ENCODE measurements at places on chromosomes 1 and 21. TPM values are rescaled to one million over a fixed set of nuclear protein-coding genes. Genes with fewer than 3 reads are reported as not detected.

TRIM17 gene
- not detected for total RNA-seq

GRCh38 chr1:228542981-228543380 lies 55.8 kb downstream of the RNF187 start:
- no peaks in the 10 kb centered on the region for H3K4me1 ChIP-seq
- DNase-seq = no peak
- no peak overlapping the region for H3K27ac ChIP-seq
- no peaks in the 10 kb centered on the region for H3K36me3 ChIP-seq

- H3K27me3 ChIP-seq = no peaks in the 10 kb centered on the region
- H3K4me1 ChIP-seq = peaks cover 4% of the 10 kb centered on the region
- H3K36me3 ChIP-seq = no peaks in the 10 kb centered on the region
These were observed 138.5 kb upstream of the SGIP1 start for GRCh38 chr1:66395202-66396061.

DNA sequence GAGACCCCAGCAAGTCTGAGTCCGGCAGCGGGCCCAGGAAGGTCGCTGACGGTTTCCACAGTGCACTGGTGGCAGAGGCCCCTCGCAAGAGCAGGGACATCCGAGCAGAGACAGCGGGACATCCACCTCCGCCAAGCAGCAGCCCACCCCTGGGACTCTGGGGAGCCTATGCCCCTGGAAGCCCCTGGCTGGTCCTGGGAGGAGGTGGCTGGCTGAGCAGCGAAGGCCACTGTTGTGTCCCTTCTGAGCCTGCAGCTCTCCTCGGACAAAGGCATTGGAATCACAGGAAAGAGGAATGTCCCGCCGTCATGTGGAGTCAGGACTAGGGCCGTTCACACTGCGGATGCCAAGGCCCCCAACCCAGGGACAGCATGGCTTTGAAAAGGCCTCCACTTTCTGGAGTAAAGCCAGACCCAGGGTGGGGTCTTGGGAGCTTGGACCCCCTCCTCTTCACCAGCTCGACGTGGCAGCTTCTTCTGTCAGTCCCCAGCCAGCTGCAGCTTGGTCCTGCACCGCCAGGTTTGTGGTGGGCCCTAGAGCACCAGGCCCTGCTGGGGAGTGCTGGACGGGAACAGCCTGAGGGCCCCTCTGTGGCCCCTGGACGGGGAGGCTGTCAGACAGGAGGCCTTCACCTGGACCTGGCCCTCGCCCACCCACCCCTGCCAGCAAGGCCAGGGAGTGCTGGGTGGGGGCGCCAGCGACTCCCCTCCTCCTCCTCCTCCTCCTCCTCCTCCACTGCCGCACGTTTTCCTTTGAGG lies 1.4 kb downstream of the MEGF6 start:
- no peak overlapping the region for H3K27ac ChIP-seq
- H3K36me3 ChIP-seq = no peaks in the 10 kb centered on the region
- no peak overlapping the region for H3K4me3 ChIP-seq
- DNase-seq = no peak
- peaks cover 10% of the 10 kb centered on the region for H3K4me1 ChIP-seq

SDCCAG8 gene
- total RNA-seq = 120 TPM
